Muscle of leg (tissue), 16 donors: ENCODE measurements at places on chromosomes 6 and 20.

DNA sequence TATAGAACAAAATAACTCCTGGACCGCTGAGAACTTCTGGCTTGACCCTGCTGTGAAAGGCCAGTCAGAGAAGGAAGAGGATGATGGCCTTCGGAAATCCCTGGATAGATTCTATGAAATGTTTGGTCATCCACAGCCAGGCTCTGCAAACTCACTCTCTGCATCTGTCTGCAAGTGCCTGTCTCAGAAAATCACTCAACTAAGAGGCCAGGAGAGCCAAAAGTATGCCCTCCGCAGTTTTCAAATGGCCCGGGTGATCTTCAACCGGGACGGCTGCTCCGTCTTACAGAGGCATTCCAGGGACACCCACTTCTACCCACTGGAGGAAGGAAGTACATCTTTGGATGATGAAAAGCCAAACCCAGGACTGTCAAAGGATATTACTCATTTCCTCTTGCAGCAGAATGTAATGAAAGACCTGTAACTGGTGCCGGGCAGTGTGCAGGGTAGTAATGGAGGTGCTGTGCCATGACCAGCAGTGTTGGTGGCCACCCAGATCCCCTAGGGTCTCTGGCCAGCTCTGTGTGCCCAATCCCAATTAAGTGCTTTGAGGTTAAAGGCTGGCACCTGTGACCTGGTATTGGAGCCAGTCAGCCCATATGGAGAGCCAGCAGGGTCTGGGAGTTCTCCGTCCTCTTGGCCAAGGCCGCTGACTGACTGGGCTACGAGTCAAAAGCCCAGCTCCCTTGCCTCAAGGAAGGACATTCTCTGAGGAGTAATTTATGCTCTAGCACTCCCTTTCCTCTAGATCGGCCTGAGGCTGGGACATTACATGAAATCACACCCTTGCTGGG lies 87.1 kb downstream of the TRMT6 start:
- H3K36me3 ChIP-seq = no peaks in the 10 kb centered on the region
- no peak for DNase-seq
- H3K27me3 ChIP-seq = no peaks in the 10 kb centered on the region
- H3K27ac ChIP-seq = no peak overlapping the region
- H3K4me3 ChIP-seq = no peak overlapping the region

DNA sequence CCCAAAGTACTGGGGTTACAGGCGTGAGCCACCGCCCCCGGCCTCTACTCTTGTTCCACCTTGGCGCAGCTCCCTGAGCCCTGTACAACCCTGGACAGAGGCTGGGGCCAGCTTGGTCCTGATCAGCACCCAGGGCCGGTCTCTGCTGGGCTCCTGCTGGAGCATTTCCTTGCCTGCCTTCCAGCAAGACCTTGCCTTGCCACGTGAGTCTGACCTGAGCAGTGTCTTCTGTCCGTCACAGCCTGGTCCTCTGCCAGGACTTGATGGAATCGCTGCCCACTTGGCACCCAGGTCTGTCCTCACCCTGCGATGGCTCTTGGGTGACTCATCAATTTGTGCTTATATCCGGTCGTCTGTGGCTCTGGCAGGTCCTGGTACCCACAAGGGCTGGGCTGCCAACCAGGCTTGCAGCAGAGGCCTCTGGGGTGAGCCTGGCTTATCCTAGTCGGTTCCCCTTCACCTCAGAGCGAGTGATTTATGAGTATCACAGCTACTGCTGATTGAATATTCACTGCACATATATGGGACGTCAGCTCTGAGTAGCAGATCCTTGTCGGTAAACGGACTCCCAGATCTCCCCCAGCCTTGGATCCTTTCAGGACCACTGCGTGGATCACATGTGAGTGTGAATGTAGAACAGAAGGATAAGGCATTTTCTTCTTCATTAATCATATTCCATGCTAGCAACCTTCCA lies 10.1 kb upstream of the SULF2 start:
- H3K4me1 ChIP-seq = peaks cover 18% of the 10 kb centered on the region
- no peak for DNase-seq
- H3K27me3 ChIP-seq = peaks cover 6% of the 10 kb centered on the region

DNA sequence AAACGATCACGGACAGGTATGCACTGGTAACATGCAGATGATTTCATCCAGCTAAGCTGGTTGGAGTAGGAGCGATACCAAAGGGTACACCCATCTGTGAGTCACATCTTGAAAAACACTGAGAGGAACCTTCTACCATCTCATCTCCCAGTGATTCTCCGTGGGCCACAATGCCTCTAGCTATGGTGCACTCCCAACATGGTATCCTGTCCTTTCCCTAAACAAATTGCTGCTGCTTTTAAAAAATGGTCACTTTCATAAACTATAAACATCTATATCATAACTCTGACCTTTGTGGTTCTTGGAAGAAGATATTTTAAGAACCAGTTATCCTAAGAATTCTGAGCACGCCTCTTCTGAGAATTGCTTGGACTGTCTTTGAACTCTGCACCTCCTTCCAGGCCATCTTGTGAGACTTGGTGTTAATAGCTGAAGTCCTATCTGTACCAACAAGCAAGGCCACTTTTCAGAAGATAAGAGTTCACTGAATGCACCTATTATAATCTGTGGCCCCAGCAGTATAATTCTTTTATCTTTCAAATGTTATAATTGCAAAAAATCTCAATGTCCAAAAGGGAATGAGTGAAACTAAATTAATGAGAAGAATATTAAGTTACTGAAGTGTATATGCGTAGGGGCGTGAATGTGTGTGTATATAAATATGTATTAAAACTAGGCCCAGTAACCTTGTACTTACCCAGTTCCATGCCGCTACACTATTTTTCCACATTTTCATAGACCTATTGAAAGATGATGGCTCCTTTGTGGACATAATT lies 70.5 kb upstream of the TPD52L1 start:
- no peak overlapping the region for H3K27ac ChIP-seq
- DNase-seq = no peak
- H3K27me3 ChIP-seq = no peaks in the 10 kb centered on the region
- peaks cover 3% of the 10 kb centered on the region for H3K4me1 ChIP-seq
- peaks cover 11% of the 10 kb centered on the region for H3K36me3 ChIP-seq

GRCh38 chr6:13298446-13298845 lies 29.9 kb downstream of the TBC1D7 start:
- DNase-seq = no peak
- H3K27ac ChIP-seq = no peak overlapping the region
- H3K27me3 ChIP-seq = no peaks in the 10 kb centered on the region
- H3K4me1 ChIP-seq = peaks cover 13% of the 10 kb centered on the region

DNA sequence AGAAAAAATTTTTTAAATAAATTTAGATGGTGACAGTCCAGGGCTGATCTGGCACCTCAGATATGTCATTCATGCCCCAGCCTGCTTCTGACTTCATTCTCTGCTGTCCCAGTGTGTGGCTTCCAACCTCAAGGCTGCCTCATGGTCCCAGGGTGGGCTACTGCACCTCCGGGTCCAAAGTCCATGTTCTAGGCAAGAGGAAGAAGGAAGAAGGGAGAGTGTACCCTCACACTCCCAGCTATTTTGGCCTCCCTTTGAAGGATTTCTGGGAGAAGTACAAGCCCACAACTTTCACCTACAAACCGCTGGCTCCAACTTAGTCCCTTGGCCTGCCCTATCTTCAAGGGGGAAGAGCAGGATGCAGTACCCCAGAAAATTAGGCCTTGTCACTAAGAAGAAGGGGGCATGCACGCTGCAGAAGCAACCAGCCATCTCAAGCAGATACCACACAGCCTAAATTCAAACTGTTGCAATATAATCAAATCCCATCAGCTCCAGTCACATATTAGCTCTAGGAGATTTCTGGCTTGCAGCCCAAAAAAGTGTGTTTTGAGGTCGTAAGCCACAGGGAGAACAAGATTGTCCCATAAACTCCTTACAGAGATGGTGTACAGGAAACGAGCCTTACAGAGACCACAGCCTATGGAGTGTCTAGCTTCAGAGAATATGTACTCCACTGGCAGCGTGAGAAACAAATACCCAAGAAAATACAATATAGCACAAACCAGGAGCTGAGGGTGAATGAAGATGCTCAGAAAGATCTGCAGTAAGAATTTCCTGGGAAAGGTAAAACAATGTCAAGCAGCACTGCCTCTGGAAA lies 906 bp upstream of the BTN3A2 start:
- peak; percentile 56 for DNase-seq
- peak overlapping the region; percentile 100 for H3K27ac ChIP-seq
- peaks cover under 1% of the 10 kb centered on the region for H3K36me3 ChIP-seq
- no peaks in the 10 kb centered on the region for H3K27me3 ChIP-seq
- peak overlapping the region; percentile 85 for H3K4me3 ChIP-seq
- peaks cover 10% of the 10 kb centered on the region for H3K4me1 ChIP-seq

GRCh38 chr6:169234634-169235033 lies 19.0 kb downstream of the THBS2 start:
- no peak overlapping the region for H3K27ac ChIP-seq
- H3K4me1 ChIP-seq = peaks cover 6% of the 10 kb centered on the region
- H3K36me3 ChIP-seq = peaks cover 29% of the 10 kb centered on the region
- no peak overlapping the region for H3K4me3 ChIP-seq
- DNase-seq = no peak
- H3K27me3 ChIP-seq = no peaks in the 10 kb centered on the region

- peaks cover 7% of the 10 kb centered on the region for H3K4me1 ChIP-seq
- no peaks in the 10 kb centered on the region for H3K27me3 ChIP-seq
- no peaks in the 10 kb centered on the region for H3K36me3 ChIP-seq
- no peak overlapping the region for H3K4me3 ChIP-seq
- H3K27ac ChIP-seq = no peak overlapping the region
Observed at GRCh38 chr20:23455639-23456038, 3.0 kb upstream of the CST11 start.

- H3K27me3 ChIP-seq = no peaks in the 10 kb centered on the region
- H3K36me3 ChIP-seq = peaks cover 16% of the 10 kb centered on the region
- no peak overlapping the region for H3K4me3 ChIP-seq
- peaks cover 4% of the 10 kb centered on the region for H3K4me1 ChIP-seq
- H3K27ac ChIP-seq = no peak overlapping the region
Observed at GRCh38 chr6:145904868-145905267, 59.3 kb downstream of the SHPRH start.

DNA sequence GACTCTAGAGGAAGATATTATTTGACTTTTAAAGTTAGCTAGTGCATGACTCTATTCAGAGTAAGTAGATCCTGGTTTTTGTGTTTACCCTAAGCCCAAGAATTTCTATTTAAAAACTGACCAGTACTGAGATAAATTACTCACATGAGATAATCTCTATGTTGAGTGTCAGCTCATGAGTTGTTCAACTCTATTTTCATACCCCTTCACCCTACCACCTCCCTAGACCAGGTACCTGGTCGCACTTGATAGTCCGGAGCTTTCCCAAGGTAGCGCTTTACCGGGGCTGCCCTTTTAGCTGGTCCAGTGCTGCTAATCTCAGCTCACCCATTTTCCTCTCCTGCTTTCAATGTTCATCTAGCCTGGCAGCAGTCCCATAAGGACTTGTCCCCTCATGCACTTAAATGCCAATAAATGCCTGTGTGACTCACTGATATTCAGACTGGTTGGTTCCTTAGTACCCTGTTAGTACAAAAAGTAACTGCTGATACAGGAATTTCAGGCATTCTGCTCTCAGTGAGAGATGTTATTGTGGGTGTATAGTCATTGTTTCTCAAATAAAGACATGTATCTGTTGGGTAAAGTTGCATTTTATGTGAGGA lies 503.9 kb downstream of the ADGRB3 start:
- no peaks in the 10 kb centered on the region for H3K36me3 ChIP-seq
- H3K4me1 ChIP-seq = no peaks in the 10 kb centered on the region
- DNase-seq = no peak
- no peak overlapping the region for H3K4me3 ChIP-seq

DNA sequence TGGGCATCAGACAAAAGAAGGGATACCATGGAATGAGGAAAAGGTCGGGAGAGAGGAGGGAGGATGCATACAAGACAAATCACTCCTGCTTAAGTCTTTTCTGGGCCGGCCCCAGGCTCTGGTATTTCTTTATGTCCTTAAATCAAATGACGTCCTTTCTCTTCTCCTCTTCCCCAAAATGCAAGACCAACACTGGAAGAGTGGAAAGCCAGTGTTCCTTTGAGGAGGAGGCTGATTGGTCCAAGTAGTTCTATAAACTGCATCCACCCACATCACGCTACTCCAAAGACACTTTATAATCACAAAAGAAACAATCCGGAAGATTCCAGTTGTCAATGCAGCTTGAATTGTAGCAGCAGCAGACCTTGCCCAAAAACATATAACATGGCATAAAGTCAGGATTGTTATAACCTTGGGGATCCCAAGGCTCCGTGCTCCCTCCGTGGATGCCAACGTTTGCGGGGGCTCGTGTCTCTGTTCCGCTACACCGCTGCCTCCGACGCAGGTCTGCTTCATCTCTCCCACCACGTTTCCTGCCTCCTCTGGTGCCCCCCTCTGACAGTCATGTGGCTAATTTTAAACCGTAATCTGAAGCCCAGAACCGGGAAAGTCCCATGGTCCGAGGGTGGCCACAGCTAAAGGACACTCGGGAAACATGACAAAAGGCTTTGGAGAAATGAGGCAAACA lies 47.1 kb downstream of the MCUR1 start:
- no peaks in the 10 kb centered on the region for H3K36me3 ChIP-seq
- H3K4me3 ChIP-seq = peak overlapping the region; percentile 29
- DNase-seq = peak; percentile 88
- H3K27ac ChIP-seq = peak overlapping the region; percentile 75
- H3K4me1 ChIP-seq = peaks cover 11% of the 10 kb centered on the region

DNA sequence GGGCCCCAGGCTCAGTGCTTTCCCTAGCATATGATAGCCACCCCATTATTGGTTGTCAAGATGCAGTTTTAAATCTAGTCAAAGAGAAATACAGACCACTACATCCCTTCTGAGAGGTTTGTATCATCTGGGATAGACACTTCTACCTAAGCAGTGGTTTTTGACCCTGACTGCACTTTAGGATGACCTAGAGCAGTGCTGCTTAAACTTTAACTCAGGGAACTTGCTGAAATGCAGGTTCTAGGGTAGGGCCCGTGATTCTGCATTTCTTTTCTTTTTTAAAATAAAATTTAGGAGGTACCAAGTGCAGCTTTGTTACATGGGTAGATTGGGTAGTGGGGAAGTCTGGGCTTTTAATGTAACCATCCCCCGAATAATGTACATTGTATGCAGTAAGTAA lies 18.7 kb downstream of the TM9SF4 start:
- H3K4me1 ChIP-seq = no peaks in the 10 kb centered on the region
- no peak for DNase-seq
- no peak overlapping the region for H3K27ac ChIP-seq
- no peaks in the 10 kb centered on the region for H3K27me3 ChIP-seq
- H3K4me3 ChIP-seq = no peak overlapping the region

DNA sequence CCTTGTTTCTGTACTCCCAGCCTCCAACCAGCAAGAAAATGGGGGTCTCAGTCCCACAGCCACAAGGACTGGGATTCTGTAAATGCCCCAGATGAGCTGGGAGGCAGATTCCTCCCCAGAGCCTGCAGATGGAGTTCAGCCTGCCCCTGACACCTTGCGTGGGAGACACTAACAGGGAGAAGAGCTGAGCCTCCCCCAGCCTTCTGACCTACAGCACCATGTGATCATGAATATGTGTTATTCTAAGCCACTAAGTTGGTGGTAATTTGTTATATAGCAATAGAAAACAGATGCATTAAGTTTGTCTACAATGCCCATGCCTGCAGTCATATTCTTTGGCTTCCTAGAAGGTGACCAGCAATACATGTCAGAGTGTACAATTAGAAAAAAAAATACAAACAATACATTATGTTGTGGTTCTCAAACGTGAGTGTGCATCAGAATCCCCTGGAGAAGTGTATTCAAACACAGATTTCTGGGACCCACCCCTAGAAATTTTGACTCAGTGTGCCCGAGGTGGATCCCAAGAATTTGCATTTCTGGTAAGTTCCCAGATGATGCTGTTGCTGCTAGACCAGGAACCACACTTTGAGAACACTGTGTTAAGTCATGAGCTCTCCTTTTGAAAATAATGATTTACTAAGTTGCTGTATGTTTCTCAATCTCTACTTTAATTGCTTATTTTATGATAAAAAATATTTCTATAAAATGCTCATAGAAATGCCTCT lies 39.9 kb downstream of the SLC22A3 start:
- no peak overlapping the region for H3K4me3 ChIP-seq
- no peaks in the 10 kb centered on the region for H3K27me3 ChIP-seq
- H3K27ac ChIP-seq = no peak overlapping the region
- peaks cover 13% of the 10 kb centered on the region for H3K4me1 ChIP-seq
- no peaks in the 10 kb centered on the region for H3K36me3 ChIP-seq
